NK-92 treated with Interleukin-12 subunit alpha and Interleukin-12 subunit beta, amount 100 ng/mL, for 24 hours (cell line): ENCODE measurements at places on chromosomes 2 and 18.

DNA sequence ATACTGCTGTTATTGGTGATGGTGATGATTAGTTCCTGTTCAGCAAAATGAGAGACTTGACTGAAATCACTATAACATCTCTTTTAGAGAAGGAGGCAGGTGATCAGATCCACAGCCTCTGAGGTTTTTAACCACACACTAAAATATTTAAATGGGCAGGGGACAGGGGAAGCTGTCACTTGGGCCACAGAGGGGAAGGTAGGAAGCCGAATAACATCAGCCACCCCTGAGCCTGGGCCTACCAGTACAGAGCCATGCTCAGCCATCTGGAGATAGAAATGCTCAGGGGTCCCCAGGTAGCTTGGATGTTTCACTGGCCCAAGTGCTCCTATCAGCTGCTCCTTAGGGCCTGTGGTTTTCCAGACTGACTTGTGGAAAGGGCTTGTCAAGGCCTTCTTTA lies 122.3 kb downstream of the MRO start:
- no peak for DNase-seq

DNA sequence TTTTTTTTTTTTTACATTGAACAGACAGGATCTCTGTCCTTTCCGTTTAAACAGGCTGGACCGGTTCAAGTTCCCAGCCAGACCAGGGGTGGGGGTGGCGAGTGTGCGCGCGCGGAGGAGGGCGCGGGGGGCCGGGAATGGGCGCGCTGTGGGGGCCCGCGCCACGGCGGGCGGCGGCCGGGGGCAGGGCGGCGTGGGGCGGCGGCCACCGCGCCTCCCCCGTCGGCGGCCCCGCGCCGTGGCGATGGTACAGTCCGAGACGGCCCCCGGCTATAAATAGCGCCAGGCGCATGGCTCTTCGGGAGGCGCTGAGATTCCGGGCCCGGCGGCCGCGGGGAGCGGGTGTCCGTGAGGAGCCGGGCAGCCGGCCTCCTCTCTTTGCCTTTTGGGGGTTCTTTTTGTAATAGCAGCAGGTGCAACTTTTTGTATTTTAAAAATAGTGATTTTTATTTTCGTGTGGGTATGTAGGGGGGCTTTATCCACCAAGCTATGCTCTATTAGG lies 430 bp upstream of the CELF4 start:
- DNase-seq, result no peak

- no peak for DNase-seq
Measured at GRCh38 chr2:116718451-116718850, 1096.0 kb upstream of the DDX18 start.

DNA sequence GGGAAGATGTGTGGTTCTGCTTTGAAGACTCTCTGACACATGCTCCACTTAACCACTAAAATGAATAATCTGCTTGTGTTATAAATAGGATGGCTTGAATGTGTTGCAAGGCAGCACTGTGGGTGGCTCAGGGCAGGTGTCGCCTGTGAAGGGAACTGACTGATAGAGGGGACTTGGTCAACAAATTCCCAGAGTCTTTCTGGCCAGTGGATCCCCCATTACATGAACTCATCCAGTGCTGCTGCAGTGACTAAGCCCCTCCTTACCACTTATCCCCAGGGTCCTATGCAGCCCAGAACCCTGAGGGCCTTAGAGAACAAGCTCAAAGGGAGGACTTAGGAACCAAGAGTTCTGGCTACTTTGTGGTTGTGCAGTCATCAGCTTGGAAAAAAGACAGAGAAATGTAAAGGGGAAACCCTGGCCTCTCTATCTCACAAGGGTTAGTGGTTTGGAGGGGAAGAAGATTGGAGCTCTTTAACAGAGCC lies 226.2 kb upstream of the TNP1 start:
- peak; percentile 62 for DNase-seq

GRCh38 chr2:203533676-203534591 lies 1.2 kb downstream of the RAPH1 start:
- DNase-seq, result no peak

- DNase-seq, result no peak
Measured at GRCh38 chr2:215740071-215740470, 273.3 kb downstream of the MREG start.

DNA sequence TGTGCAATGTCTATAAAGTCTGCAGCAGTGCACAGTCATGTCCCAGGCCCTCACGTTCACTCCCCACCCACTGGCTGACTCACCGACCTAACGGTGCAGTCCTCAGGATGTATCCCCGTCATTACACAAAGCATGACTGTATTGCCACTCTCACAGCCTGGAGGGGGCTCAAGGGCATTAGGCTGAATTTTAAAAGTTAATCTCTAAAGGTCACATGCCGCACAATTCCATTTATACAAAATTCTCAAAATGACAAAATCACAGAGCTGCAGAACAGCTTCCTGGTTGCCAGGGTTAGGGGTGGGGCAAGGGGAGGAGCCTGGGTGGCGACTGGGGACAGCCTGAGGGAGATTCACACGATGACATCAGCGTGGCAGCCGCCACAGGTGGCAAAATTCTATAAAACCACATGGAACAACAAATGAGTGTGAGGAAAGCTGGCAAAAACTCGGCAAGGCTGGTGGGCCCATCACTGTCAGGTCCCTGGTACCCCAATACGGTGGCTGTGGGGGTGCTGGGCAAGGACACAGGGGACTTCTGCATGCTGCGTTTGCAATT lies 97.6 kb downstream of the NDUFA10 start:
- peak; percentile 72 for DNase-seq

- no peak for DNase-seq
Measured at GRCh38 chr2:122009561-122009960, 254.1 kb downstream of the TSN start.

GRCh38 chr18:5286525-5286924 lies 9.0 kb downstream of the ZBTB14 start:
- no peak for DNase-seq

DNA sequence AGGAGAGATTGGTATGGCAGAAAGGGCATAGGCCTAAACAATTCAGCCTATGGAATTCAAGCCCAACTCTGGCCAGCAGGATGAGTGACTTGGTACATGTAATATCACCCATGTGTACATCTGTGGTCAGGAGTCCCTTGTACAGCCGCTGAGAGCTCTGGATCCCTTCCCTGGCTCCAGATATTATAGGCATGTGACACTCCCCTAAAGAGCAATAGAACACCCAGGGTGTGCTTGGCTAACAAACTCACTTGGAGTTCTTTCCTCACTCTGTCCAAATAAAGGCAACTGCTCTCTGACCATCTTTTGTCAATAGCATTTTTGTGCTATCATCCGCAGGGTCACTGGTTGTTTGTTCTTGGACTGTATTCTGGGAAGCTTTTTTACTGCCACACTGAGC lies 197.4 kb upstream of the NCKAP5 start:
- DNase-seq, result no peak

- no peak for DNase-seq
Measured at GRCh38 chr2:133240491-133241223, 327.6 kb downstream of the NCKAP5 start.

DNA sequence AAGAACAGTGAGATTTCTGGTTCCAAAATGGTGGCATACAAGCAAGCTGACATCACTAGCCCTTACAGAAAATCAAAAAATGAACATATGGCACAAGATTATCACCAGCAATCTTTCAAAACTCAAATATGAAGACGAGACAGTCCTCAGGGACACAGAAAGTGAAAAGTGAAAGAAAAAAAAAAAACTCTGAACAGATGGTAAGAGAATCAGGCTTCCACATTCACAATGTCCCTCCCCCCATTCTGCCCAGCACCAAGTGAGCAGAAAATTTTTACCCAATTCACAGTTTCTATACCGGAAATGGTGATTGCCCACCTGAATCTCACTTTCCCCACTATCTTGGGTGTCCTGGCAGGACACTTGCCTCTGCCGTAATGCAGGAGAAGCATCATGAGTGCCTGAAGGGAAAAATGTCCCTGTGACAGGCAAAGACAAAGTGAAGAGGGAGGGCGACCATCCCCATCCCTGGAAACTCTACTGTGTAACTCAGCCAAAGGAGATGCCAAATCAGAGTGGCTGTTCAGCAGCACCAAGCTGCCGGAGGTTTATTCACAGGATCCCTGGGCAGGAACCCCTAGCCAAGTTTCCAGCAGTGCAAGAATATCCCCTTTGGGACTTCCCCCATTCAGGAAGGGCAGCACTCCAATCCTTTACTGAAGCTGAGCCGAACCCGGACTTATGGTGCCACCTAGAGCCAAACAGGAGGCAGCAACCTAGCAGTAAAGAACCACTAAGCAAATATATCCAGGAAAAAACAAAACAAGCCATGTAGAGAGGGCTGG lies 312.2 kb downstream of the LRATD1 start:
- no peak for DNase-seq

DNA sequence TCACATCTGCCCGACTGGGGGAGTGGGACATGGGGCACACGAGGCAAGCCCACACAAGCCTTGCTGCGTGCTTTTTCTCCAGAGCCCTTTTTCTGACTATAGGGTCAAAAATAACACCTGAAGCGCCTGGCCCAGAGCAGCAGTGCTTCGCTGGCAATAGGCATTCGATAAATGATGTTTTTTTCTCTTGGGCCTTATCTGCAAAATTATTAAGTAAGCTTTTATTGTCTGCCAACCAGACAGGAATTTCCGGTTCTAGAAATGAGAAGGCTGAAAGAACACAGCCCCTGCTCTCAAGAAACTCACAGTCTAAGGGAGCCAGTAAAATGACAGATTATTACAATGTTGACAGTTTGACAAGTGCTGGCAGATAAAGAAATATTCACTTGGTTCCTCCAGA lies 2.7 kb upstream of the TMBIM1 start:
- DNase-seq, result no peak

DNA sequence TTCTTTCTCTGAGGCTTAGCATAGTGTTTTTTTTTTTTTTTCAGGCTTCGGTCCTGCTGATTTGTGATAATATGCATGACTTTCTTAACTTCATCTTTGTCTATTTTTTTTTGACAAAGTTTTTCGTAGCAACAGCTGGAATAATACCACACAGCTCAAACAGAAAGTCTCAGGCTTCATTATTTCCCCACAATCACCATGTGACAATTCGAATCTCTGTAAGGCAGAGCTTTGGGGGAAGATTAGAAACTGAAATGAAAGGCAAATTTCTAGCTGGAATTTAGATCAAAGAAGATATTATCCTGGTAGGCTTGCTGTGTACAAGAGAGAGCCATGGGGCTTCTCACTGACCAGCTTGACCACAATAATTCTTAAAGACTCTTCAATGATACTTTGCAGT lies 12.2 kb upstream of the CD28 start:
- DNase-seq, result no peak

- no peak for DNase-seq
Measured at GRCh38 chr2:48885841-48886240, 130.3 kb upstream of the LHCGR start.

DNA sequence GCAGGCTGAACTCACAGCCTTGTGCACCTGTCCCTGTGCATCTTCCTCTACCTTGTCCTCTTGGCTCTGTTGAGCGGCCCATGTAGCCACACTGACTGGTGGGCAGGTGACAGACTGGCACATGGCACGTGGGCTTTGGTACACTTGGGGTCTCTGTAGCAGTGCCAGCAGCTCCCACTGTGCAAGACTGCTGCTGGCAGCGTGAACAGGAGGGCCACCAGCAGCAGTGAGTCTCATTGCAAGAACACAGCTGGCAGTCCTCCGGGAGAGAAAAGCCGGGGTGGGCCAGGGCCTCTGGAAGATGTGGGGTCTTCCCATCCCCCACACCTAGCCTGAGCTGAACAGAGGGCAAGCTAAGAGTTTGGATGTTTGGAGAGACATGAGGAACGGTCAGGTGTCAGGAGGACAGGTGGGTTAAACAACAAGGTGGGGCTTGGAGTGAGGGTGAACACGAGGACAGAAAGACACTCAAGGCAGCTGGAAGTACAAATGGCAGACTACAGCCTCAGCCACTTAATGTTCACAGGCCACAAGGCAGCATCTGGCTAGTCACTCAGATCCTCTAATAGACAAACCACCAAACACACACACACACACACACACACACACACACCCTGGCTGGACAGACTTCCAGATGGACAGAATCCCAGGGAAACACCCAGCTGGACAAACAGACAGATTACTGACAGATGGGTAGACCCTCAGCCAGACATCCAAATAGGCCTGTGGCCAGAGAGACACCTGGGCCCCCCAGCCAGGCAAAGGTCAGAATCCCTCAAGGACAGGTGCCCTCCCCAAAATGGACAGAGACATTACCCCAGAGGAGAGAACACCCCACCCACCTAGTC lies 2.3 kb upstream of the PTPN18 start:
- no peak for DNase-seq

- DNase-seq, result no peak
Measured at GRCh38 chr2:57278451-57278850, 768.2 kb upstream of the VRK2 start.

- DNase-seq, result no peak
Measured at GRCh38 chr2:106695919-106696318, 190.0 kb downstream of the ST6GAL2 start.

- DNase-seq, result no peak
Measured at GRCh38 chr18:47166294-47166693, 9.9 kb downstream of the IER3IP1 start.

DNA sequence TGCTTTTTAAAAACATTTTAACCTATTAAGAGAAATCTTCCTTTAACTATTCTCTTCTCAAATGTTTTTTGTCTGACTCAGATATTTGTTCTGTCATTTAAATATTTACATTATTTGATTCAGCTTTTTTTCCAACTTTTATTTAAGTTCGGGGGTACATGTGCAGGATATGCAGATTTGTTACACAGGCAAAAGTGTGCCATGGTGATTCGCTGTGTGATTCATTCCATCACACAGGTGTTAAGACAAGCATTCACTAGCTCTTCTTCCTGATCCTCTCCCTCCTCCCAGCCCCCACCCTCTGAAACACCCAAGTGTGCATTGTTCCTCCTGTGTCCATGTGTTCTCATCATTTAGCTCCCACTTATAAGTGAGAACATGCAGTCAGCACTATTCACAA lies 19.4 kb downstream of the SP100 start:
- no peak for DNase-seq

- no peak for DNase-seq
Measured at GRCh38 chr2:146496248-146496647, 1348.6 kb upstream of the ACVR2A start.

- no peak for DNase-seq
Measured at GRCh38 chr18:36592282-36592681, 236.5 kb downstream of the TPGS2 start.

- DNase-seq, result no peak
Measured at GRCh38 chr2:201628545-201628944, 14.8 kb downstream of the TMEM237 start.
